Common myeloid progenitor, CD34-positive (primary cell): ENCODE measurements at places on chromosomes 2 and 18.

- no peak for DNase-seq
These were observed 19.6 kb downstream of the TGOLN2 start for GRCh38 chr2:85308201-85308600.

GRCh38 chr2:121255358-121255757 is 29.6 kb downstream of the TFCP2L1 start:
- no peak for DNase-seq

GRCh38 chr2:163732727-163733126 is 3.1 kb downstream of the FIGN start:
- DNase-seq, result no peak

DNA sequence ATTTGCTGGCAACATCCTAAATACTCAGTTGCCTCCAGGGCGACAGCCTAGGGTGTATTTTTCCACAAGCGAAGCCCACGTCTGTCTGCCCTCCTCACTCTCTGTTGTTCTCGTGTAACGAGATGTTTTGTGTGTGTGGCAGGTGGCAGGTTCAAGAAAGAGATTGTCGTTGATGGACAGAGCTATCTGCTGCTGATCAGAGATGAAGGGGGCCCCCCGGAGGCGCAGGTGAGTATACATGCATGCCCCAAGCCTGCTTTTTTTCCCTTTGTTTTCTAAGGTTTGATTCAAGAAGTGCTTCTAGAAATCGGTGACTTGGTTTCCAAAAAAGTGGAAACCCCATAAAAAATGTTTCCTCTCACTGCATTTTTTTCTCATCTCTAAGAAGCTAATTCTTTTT is 247.0 kb downstream of the AGAP1 start:
- DNase-seq, result no peak

- no peak for DNase-seq
These were observed 538.7 kb downstream of the TRIB2 start for GRCh38 chr2:13255485-13255884.

GRCh38 chr2:16626497-16626896 is 39.1 kb downstream of the CYRIA start:
- no peak for DNase-seq

DNA sequence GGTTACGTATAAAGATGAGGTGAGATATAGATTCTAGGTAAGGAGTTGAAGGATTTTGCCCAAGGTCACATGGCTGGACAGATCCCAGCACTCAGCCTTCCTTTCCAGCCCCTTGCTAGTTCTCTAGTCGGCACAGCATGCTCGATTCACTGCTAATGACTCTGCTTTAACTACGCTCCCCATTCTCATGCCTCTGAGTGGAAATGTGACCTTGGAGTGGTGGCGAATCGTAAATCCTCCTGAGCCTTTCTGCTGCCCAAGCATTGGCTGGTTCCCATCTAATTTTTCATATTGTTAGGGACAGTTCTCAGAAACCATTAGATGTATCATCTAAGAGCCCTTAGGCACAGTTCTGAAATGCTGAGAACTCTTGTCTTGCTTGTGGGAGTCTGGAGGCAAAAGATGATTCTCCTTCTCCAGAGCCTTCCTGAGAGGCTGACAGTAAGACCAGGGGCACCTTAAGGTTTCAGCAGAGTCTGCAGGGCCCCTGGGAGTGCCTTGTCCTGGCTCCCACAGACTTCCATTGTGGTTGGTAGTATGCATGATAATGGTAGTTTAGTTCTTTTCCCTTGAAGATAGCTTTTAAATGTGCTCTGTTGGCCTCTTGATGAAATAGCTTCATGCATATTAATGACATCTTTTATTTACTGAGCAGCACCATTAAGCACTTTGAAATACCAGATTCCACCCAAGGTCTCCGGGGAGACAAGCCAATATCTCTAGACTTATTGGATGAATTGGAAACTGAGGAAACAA is 377.8 kb upstream of the SLC14A2 start:
- no peak for DNase-seq

DNA sequence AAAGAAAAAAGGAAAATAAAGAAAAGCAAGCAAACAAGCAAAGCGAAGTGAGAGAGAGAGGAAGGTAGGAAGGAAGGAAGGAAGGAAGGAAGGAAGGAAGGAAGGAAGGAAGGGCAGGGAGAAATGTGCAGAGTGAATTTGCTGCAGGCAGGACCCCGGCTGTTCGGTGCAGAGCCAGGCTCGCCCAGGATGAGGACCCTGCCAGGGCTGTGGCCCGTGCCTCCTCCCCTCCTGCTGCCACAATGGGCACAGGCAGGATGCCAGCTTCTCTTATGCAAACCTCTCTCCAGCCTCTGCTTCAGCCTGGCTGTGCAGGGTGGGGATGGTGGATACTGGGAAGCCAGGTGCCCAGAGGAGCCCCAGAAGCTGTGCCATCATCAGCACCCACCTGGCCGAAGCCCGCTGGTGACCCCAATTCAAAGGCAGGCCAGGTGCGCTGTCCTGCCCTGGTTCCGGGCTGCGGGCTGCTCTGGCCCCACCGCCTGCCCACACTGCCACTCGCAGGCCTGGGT is 3.2 kb downstream of the GPR17 start:
- peak; percentile 32 for DNase-seq

DNA sequence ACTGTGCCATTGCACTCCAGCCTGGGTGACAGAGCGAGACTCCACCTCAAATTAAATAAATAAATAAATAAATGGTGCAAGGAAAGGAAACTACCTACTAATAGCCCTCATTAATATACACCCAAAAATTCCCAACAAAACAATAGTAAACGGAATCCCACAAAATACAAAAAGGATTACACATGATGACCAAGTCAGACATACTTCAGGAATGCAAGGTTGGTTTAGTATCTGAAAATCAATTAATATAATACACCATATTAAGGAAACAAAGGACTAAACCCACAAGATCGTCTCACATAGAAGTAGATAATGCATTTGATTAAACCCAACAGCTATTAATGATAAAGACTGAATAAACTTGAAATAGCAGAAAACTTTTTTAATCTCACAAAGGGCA is 307.4 kb downstream of the TGIF1 start:
- DNase-seq, result no peak

GRCh38 chr2:112181571-112182290 is 43.5 kb downstream of the FBLN7 start:
- DNase-seq, result no peak

DNA sequence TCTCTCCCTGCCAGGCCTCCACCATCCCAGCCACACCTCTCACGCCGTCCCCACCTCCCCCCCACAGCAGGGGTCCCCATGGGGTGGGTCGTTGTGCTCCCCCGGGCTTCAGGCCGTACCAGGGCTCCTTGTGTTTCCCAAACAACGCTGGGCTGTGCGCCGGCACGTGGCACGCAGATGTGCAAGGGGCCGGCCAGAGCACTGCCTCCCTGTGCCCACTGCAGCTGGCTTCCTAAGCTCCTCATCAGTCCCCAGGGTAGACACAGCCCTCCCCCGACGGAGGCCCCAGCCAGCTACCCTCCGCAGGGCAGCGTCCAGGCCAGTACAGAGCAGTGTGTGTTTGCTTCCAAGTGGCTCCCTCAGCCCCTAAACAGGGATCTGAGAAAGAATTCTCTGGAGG is 34.0 kb downstream of the BIN1 start:
- DNase-seq, result no peak

DNA sequence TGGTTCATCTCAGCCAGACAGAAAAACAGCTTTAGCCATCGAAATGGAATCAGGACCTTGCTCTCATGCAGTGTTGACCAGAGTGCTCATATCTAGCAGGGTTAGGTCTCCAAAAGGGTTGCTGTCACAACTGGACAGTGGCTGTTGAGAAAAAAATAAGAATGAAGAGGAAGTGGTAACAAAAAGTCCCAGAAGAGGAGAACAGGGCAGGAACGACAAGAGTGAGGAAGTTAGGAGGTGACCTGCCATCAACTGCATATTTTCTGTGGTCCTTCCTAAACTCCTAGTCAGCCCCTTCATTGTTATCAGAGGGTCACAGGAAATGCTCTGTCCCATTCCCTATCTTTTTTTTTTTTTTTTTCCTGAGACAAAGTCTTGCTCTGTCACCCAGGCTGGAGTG is 188.1 kb upstream of the LINC00305 start:
- DNase-seq, result no peak

DNA sequence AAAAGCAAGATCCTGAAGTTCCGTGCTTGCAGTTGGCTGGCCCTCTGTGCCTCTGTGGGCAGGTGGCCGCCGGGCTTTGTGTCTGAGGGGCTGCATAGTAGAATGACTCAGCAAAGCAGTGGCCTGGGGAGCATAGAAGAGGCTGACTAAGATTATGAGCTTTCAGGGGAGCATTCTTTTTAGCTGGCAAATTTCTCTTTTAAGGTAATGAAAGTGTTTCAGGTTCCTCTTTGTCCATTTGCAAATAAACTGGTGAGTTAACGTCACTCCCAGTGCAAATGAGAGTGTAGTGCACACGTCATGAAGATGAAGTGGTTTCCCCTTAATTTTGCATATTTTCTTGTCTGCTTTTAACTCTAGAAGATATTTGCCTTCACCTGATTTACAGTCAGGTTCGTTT is 98.6 kb downstream of the BCL2L11 start:
- peak; percentile 55 for DNase-seq
